ENCODE measurements at places on chromosomes 1 and 21.

- peak; percentile 67 for DNase-seq
Observed at GRCh38 chr1:26862781-26863684, at the start of gene SFN. TSS of gene SFN (plus strand) at chr1:26863149. CDS start at chr1:26863213, 64 bp downstream.

- DNase-seq = peak; percentile 78
Observed at GRCh38 chr1:155978325-155978972, at the start of gene ARHGEF2. TSS of gene ARHGEF2 (minus strand) at chr1:155978547. CDS start at chr1:155978427, 120 bp downstream.

- DNase-seq = peak; percentile 9
Observed at GRCh38 chr1:212816567-212817278, 25.0 kb downstream of the TATDN3 start.

DNA sequence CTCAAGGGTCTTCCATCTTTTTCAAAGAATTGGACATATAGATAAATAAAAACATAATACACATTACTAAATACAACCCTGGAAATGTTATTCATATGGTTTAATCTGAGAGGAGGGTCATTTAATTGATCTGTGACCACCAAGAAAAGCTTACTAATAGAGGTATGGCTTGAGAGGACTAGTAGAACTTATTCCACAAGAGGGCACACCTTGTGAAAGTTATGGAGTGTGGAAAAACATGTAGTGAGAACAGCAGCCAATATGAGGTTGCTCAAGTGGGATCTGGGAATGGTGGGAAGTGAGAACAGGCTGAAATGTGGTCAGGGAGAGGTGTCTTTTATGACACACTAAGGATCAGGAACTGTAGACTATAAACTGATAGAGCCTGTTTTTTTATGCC, 973.5 kb upstream of the B3GALT2 start:
- DNase-seq = peak; percentile 5

GRCh38 chr1:61604684-61605083, 120.3 kb downstream of the TM2D1 start:
- no peak for DNase-seq
